ENCODE measurements at places on chromosomes 11 and 22. TPM values are rescaled to one million over a fixed set of nuclear protein-coding genes. Genes with fewer than 3 reads are reported as not detected.

OR52E8 gene
- total RNA-seq: not detected

LRFN4 gene
- 48.9 TPM for total RNA-seq

GGTLC2 gene
- not detected for total RNA-seq

P2RX6 gene
- 0.07 TPM for total RNA-seq

MYOD1 gene
- total RNA-seq: not detected

MMP11 gene
- total RNA-seq: 0.87 TPM

ARSA gene
- total RNA-seq: 25.0 TPM

ZNRF3 gene
- total RNA-seq: 0.82 TPM

OR51I1 gene
- not detected for total RNA-seq

GPR83 gene
- total RNA-seq: 0.05 TPM

KIAA1671 gene
- total RNA-seq: 10.5 TPM

OR5M10 gene
- not detected for total RNA-seq

SEZ6L gene
- total RNA-seq: not detected

PRR33 gene
- 0.05 TPM for total RNA-seq

SLC7A4 gene
- total RNA-seq: 0.07 TPM

NXPE2 gene
- total RNA-seq: not detected

SLC17A6 gene
- total RNA-seq: not detected

DEUP1 gene
- total RNA-seq: not detected

GRM5 gene
- total RNA-seq: not detected

LRP4 gene
- total RNA-seq: 0.07 TPM

OR2AG2 gene
- 0.34 TPM for total RNA-seq

AIFM3 gene
- total RNA-seq: 0.30 TPM

TIMP3 gene
- not detected for total RNA-seq

IGLL1 gene
- total RNA-seq: 0.21 TPM

CRYBB3 gene
- 0.23 TPM for total RNA-seq

PLA2G6 gene
- 36.0 TPM for total RNA-seq

TSPAN18 gene
- 1.1 TPM for total RNA-seq

CSRP3 gene
- total RNA-seq: not detected
